ENCODE measurements at places on chromosomes 3 and 15. TPM values are rescaled to one million over a fixed set of nuclear protein-coding genes. Genes with fewer than 3 reads are reported as not detected.

The CLDN11 gene
- polyA plus RNA-seq: 2.2 TPM

The ADAMTS9 gene
- polyA plus RNA-seq: 4.1 TPM

The REC114 gene
- not detected for polyA plus RNA-seq

The PRR20G gene
- polyA plus RNA-seq: not detected

The RAB5A gene
- 31.0 TPM for polyA plus RNA-seq

The LRRIQ4 gene
- not detected for polyA plus RNA-seq

GRCh38 chr3:52063026-52063723 is 6.8 kb upstream of the DUSP7 start:
- DNase-seq: peak; percentile 57

- DNase-seq: no peak
These were observed 71.6 kb downstream of the KY start for GRCh38 chr3:134579141-134579665.

DNA sequence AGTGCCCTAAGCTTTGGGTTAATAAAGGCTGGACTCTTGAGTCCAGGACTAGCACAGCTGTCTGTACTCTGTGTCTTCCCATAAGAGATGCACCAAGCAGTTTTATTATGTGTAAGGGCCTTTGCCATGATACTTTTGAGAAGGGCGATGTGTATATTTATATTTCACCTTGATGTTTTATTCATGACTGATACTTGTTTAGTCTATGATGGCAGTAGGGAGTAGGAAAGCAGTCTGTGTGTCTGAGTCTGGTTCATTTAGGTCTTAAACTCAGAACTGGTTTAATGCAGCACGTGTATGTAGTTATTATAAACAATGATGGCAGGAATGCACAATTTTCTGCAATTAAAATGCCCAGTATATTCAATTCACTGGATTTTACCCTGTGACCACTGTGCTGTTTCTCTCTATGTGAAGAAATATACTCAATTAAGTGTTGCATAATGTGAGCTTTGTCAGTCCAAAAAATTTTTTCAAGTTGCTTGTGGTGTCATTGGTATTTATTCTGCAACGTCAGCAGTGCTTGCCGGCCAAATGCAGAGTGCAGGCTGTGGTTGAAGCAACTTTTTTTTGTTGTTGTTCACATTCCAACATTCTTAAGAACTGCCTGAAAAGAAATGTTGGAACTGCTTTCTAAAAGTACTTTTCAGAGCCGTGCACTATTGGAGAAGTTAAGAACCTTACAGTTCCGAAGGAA is 423.7 kb upstream of the SEMA6D start:
- DNase-seq: no peak

- peak; percentile 59 for DNase-seq
These were observed 11.4 kb upstream of the SPTBN5 start for GRCh38 chr15:41905036-41905793.

GRCh38 chr3:120705884-120706582 is 24.0 kb upstream of the HGD start:
- DNase-seq: no peak

DNA sequence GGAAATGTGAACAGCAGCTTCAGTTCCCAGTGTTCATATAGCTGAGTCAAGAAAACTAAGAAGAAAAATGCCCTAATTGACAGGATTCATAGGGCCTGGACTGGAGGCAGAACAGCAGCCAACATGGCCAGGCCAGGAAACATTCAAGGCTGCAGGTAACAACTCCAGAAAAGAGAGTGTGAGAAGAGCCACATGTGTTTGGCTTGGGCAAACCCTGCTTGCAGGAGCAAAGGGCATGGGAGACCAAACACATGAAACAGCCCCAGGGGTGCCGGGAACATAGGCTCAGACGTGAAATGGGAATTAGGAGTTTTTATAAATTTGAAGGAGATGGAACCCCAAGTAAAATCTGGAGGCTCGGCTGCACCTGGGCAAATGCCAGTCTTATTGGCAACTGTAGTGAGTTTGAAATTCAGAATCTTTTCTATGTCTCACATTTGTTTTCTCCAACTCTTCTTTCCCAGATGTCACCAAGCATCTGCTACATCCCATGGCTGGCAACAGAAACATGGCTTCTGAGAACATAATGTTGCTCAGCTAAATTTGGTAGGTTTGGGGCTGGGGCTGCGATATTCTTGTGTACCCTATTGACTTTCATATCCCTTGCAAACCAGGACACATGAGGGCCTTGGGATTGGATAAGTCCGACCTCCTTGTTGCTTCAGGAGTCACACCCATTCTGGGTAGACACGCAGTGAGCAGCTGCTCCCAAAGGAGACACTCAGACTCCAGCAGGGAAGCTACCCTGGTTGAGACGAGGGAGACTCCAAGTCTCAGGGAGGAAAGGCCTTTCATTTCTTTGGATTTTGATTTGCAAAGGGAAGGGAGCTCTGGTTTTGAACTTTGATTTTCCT is 98.9 kb upstream of the CLSTN2 start:
- DNase-seq: no peak

DNA sequence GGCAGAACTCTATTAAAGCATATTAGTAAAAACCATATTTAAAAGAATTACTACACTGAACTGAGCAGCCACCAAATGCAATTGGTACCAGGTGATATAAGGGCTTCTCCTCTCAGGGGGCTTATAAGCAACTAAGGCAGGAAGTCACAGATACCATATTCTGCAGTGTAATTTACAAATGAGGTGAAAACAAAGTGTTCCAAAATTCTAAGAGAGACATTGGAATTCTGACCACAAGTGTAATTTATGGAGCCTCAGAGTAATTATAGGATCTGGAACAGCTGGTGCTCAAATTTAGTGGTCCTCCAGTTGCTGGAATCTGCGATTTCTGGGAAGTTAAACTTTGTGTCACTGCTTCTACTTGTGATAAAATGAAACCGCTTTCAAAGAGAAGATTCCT is 3.1 kb upstream of the NR1I2 start:
- DNase-seq: no peak

DNA sequence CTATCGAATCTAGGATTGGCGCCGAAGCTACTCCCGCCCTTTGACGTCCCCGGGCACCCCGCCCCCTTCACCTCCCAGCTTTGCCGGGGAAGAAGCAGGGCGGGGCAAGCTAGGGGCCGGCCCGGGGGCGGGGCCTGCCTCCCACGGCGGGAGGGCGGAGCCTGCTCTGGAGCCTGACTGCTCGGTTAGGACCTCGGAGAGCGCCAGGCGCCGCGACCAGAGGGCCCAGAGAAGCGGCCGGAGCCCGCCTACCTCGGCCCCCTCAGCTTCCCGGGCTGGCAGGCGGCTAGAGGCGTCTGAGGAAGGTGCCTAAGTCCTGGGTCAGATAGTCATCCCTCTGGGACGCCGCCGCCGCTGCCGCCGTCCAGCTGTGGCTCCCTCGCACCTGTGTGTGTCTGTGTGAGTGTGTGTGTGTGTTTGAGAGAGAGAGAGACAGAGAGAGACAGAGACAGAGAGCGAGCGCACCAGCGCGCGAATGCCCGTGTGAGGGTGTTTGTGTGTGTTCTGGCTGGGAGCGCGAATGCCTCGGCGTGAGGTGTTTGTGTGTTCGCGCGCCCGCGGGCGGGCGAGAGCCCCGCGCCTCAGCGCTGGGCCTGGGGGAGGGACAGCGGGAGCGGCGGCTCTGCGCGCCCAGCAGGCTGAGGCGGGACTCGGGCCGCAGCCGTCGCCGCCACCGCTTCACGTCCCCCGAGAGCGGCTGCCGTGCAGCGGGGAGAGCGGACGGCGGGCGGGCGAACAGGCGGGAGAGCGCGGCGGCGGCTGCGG is at the start of gene STXBP5L:
Gene STXBP5L (plus strand): TSS at position 176 of the 765 bp plus-strand sequence. CDS start 1,374 bp downstream, outside the sequence.
- DNase-seq: peak; percentile 92

DNA sequence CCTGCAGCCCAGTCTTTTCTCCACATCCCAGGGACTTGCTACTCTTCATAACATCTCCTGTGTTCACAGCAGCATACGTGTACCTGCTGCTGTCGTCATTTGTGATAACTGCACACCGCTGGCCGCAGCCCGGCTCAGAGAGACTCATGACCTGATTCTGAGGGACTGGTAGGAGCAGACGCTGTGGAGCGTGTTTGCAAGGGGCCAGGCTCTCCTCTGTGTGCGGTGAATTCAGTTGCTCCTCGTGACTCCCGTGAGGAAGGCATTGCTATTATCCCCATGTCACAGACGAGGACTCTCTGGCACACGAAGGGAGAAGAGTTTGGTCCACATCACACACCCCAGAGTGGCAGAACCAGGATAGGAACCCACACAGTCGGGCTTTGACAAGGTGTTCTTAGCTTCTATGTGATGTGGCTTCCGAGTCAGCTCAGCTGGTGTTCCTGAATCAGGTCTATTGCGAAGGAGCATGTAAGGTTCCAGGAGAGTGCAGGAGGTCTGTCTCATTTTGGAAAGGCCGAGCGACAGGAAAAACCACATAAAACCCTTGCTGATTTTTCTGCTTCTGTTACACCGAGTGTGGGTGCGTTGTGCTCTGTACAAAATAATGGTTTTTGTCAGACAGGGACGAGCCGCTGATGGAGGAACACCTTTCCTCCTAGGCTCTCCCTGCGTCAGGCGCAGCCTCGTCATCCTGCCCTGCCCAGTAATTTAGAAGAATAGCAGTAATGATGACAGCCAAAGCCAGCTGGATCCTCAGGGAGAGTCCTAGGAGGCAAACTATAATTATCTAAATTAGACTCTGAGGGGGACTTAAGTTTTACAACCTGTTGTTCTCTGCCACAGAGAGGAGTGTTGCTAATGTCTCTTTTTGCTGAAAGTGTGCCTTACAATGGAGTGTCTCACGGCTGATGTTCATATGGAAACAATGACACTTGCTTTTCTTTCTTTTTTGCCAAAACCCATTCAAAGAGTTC is 157.5 kb upstream of the RGMA start:
- no peak for DNase-seq

DNA sequence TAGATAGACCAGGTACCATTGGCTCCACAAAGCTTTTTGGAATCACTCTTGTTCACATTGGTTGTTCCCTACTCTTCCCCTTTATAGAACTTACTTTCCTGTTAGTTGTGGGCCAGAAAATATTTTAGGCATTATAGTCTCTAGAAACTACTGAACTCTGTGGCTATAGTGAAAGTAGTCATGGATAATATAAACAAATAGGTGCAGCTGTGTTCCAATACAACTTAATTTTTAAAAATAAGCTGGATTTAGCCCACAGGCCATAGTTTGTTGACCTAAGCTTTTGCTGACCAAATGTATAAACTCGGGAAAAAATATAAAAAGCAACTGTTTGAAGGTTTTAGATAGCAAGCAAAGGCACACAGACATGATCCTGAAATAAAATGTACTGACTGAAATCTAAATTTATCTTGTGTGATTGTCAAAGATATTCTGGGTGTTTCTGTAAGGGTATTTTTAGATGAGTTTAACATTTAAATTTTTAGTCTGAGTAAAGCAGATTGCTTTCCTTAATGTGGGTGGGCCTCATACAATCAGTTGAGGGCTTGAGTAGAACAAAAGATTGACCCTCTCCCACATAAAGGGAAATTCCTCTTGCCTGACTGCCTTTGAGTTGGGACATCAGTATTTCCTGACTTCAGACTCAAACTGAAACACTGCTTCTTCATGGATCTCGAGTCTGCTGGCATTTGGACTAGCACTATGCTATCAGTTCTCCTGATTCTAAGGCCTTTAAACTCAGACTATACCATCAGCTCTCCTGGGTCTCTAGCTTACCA is 13.2 kb downstream of the IQCB1 start:
- no peak for DNase-seq

GRCh38 chr3:24523988-24524727 is 29.5 kb upstream of the THRB start:
- no peak for DNase-seq

- no peak for DNase-seq
These were observed 12.0 kb downstream of the NFKBIZ start for GRCh38 chr3:101861212-101861788.

GRCh38 chr3:126151562-126152302 is 28.7 kb downstream of the ALDH1L1 start:
- no peak for DNase-seq

GRCh38 chr15:70055601-70056051 is 42.1 kb downstream of the TLE3 start:
- peak; percentile 92 for DNase-seq

GRCh38 chr15:49441816-49442215 is 18.8 kb downstream of the FGF7 start:
- DNase-seq: no peak

GRCh38 chr3:124361566-124361965 is 368.7 kb upstream of the UMPS start:
- DNase-seq: no peak

- no peak for DNase-seq
These were observed 35.8 kb downstream of the PLD1 start for GRCh38 chr3:171774521-171774920.

- DNase-seq: no peak
These were observed 21.0 kb downstream of the ZNF385D start for GRCh38 chr3:21729888-21730459.

GRCh38 chr3:170178651-170179050 is 2.9 kb downstream of the PHC3 start:
- DNase-seq: no peak

- DNase-seq: no peak
These were observed 109.8 kb upstream of the TBC1D5 start for GRCh38 chr3:17852217-17852616.

DNA sequence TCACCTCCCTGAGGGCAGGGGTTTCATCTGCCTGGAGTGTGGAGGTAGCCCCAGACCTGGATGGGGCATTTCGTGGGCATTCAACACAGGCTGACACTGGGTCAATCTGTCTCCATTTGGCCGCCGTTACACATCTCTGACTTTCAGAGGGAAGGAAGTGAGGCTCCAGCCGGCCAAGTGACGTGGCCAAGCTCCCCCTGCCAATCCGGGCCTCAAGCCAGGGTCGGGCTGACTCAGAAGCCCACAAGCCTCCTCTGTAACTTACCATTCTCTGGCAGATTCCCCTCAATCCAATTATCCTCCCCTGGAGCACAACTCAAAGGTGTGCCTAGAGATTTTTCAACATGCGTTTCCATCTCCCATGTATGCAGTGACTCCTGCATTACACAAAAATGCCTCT is 227.6 kb downstream of the KLF13 start:
- no peak for DNase-seq

DNA sequence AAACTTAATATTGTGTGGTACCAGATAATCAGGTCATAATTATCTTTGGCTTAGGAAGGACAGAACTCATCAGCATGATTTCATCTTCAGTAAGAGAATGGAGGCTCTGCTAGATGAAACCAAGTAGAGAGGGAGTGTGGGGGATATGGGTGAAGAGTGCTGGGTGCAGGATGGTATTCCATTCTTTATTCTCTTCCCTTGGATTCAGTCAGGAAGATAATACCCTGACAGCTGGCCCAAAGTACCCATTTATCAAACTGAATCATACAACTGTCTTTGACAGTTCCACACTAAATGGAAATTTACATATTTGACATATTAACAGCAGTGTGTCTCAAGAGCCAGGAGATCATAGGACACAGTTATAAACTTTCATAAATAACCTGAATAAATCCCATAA is 44.7 kb downstream of the GOLIM4 start:
- DNase-seq: no peak

All from SK-N-SH (cell line).